ENCODE measurements at places on chromosomes 6 and 20.

- DNase-seq: no peak
Measured at GRCh38 chr6:116465246-116465645, 4.1 kb downstream of the CALHM6 start.

GRCh38 chr6:34145161-34146020 is 496 bp downstream of the GRM4 start:
- DNase-seq: no peak

DNA sequence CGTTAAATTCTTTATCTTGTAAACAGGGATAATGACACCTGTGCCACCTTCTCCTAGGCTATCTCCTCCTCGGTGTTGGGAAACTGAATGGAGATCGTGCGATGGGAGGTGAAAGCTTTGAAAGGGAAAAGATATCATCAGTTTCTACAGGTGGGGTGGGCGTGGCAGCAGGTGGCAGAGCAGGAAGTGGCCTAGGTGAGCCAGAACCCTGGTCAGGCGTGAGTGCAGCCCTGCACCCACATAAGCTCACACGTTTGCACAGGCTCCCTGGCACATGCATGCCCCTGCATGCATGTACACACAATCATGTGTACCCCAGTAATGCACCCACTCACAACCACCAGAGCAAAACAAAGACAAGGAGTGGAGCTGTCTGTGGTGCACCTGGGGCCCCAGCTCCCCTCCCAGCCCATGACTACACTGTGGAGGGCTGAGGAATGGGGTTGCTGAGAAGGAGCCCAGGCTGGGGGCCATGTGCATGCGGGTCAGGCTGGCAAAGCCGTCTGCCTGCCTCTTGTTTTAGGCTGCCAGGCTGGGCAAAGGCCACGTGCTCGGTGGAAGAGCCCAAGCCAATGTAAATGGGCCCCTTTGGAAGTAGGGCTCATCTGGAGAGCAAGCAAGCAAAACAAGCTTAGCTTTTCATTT is 61.5 kb downstream of the TFAP2C start:
- no peak for DNase-seq

DNA sequence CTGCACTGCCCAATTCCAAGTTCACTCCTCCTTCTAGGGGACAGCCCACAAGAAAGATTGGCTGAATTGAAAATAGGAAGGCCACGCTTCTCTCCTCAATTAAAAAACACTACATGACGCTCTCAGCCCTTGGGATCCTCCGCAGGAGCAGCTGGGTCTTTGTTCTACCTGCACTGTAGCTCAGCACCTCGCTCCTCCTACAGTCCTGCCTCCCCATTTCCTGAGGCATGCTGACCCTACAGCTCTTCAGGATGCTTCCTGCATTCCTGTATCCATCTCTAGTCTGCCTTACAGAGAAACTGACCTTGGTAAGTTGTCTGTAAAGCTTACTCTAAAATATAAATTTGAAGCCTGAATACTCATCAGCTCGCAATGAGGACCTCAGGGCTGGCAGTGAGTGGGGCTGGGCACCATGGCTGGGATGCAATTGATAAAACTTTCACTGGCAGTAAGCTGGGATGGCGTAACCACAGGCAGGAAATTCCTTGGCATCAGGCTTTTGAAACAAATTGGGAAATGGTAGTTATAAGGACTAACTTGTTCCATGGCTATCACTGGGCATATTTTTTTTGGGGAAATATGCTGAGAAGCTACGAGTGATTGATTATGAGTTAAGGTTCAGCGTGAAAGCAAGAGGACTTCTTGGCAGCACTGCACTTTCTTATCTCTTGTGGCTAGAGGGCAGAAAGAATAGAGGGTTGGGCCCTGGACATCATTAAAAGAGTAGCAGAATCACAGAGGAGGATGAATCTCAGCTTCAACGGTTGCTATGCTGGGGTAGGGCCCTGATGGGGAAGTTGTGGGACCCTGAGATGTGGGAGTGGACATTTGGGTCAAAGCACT is 11.7 kb upstream of the SIRPB1 start:
- no peak for DNase-seq

DNA sequence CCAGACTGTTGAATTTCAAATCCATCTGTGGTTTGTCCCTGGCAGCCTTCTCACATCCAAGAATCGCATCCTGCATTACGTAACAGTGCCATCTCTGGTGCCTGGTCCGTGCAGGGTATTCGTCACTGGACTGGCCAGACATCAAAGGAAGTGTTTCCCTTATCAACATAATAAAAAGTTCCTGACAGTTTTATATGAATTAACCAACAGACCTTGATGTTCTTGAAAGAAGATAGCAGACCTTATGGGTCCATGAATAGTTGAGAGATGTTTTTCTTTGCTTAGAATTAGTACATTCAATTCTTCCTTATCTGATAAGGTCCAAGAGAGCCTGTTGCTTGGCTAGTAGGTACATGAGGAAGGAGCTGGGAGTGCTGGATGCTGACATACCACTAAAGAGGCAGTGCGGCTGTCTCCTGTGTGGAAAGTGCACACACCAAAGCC is 77.6 kb downstream of the PHACTR2 start:
- DNase-seq: no peak

DNA sequence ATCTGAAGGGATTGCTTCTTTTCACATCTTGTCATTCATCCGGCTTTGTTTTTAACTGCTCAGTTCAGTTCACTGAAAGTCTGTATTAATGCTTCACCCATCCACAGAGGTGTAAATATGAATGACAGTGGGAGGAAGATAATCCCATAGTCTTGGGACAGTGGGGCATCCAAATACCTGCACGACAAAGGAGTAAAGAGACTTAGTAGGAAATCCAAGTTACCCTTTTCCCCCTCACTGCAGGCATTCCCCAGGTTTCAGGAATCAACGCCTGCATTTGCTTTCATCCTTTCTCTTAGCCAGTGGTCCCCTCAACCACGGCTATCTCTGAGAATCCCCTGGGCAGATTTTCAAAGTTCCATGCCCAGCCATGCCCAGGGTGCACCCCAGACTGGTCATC is 110.2 kb downstream of the MYLK4 start:
- no peak for DNase-seq

DNA sequence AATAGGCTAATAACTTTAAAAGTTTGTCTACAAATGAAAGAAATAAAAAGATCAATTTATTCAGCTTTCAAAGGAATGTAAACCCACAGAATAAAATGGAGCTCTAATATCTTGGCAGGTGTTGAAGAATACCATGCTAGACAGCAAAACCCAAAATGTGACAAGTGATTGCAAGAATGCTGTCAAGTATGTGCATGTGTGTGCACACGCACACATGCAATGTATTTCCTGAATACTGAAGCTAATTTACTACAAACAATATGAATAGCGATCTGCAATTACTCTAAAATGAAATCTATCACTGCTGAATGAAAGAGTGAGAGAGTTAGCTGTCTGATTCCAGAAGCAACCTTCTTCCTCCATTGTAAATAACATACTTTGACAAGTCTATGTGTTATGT is 179.2 kb upstream of the HSF2 start:
- no peak for DNase-seq

DNA sequence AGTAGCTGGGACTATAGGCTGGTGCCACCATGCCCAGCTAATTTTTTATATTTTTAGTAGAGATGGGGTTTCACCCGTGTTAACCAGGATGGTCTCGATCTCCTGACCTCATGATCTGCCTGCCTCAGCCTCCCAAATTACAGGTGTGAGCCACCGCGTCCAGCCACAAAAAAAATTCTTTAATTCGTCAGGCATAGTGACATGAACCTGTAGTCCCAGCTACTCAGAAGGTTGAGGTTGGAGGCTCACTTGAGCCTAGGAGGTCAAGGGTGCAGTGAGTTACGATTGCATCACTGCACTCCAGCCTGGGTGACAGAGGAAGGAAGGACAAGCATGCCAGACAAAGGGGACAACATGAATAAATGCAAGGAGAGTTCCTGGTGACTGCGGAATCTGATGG is 19.5 kb upstream of the ASXL1 start:
- DNase-seq: no peak

- DNase-seq: peak; percentile 93
Measured at GRCh38 chr6:154471609-154472362, 38.7 kb downstream of the CNKSR3 start.

DNA sequence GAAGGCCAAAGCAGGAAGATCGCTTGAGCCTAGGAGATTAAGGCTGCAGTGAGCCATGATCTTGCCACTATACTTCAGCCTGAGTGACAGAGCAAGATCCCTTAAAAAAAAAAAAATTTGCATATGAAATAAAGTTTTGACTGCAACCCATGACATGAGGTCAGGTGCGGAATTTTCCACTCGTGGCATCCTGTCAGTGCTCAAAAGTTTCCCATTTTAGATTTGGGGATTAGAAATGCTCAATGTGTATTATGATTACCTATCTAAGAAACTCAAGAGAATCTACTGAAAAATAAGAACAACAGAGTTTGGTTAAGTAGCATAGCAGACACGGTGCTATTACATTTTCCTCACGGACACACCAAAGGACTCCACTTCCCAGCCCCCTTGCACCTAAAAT is 11.7 kb downstream of the SLC23A2 start:
- no peak for DNase-seq
